ENCODE measurements at places on chromosomes 2 and 18.

DNA sequence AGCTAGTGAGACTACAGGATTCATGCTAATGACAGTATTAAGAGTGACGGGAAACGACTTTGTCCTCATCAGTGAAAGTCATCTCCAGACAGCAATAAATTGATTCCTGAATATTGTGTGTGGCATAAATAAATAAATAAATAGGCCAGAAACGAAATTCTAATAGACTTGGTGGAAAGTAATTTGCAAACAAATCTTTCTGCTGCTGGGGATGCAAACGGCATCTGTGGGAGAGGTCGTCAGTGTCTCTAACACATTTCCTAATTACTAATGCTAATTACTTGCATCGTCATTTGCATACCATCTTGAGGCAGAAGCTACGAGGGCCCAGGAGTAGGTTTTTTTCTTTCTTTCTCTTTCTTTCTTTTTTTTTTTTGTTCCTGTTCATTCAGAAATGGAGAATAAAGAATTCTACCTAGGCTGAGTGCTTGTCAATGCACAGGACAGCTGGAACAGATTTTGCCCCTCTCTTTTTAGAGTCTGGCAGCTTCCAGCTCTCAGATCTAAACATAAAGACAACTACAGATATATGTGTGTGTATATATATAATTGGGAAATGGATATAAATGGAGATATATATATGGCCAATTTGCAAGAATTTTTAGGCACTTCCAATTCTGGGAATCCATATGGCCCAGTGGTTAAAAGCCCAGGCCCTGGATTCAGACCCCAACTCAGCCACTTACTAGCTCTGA lies 75.1 kb downstream of the SPP2 start:
- DNase-seq = no peak

GRCh38 chr2:9288681-9289338 lies 82.2 kb downstream of the ASAP2 start:
- DNase-seq = no peak

DNA sequence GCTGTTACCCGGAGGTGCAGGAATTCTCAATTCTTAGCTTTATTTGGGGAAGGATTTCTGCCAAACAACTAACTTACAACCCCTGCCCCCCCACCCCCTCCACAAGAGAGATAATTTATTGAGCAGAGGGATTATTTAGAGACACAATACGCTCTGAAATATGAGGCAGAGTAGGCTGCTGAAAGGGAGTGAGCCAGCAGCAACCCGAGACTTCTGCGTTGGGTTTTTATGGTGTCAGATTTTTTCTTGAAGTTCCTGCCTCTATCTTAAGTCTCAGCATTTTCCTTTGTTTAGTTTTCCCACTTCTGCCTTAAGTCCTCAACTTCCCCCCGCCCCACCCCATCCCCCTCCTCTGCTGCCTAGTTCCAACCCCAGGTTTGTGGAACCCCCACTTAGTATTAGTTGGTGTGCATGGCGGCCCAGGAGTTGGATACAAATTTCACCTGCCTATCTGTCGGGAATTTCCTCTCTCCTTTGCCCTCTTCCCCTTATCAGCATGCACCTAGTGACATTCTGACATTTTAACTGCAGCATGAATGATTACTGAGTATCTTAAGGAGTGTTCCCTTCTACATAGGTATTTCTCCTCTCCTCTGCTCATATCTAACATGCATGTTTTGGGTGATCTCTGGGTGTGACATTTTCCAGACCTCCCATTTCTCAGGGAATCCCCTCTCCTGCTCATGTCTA lies 1635.9 kb upstream of the LRRTM1 start:
- no peak for DNase-seq

GRCh38 chr2:191374366-191374765 lies 129.2 kb downstream of the MYO1B start:
- no peak for DNase-seq

- no peak for DNase-seq
Observed at GRCh38 chr2:164023896-164024295, 288.1 kb upstream of the FIGN start.

GRCh38 chr2:143529118-143529720 lies 400.0 kb downstream of the ARHGAP15 start:
- DNase-seq = no peak

DNA sequence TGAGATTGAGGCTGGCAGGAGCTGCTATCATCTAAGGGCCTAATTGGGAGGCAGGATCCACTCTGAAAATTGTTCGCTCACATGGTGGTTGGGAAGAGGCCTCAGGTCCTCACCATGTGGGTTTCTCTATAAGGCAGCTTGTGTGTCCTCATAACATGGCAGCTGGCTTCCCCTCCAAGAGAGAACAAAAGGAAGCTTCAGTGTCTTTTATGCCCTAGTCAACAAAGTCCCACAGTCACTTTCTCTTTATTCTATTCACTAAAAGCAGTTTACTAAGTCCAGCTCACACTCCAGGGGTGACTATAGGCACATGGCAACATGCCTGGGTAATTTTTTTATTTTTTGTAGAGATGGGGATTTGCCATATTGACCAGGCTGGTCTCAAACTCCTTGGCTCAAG lies 5.8 kb upstream of the ITGAV start:
- DNase-seq = no peak

DNA sequence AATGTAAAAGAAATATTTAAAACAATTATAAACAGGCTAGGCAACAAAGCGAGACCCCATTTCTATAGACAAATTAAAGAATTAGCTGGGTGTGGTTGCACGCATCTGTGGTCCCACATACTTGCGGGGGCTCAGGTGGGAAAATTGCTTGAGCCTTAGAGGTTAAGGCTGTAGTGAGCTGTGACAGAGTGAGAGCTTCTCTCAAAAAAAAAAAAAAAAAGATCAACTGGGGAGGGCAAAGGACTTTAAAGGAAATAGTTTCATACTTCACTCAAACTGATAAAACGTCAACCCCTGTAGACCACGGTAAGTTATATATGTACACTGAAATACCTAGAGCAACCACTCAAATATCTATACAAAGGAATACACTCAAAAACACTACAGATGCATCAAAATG lies 37.5 kb downstream of the MGAT4A start:
- DNase-seq = no peak

DNA sequence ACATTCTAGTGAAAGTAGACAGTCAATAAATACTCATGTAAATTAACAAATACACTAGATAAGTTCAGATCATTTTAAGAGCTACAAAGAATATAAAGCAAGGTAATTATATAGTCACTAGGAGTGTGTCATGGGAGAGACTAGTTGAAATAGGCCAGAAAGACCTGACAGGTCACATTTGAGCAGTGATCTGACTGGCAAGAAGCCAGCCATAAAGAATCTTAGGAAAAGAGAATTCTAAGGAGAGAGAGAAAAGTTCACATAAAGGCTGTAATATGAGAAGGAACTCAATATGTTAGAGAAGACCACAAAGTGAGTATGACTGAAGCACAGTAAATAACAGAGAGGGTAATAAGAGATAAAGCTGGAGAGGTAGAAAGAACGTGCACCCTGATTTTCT lies 31.2 kb downstream of the VSNL1 start:
- no peak for DNase-seq

- DNase-seq = no peak
Observed at GRCh38 chr2:220241423-220241822, 614.0 kb downstream of the SLC4A3 start.

DNA sequence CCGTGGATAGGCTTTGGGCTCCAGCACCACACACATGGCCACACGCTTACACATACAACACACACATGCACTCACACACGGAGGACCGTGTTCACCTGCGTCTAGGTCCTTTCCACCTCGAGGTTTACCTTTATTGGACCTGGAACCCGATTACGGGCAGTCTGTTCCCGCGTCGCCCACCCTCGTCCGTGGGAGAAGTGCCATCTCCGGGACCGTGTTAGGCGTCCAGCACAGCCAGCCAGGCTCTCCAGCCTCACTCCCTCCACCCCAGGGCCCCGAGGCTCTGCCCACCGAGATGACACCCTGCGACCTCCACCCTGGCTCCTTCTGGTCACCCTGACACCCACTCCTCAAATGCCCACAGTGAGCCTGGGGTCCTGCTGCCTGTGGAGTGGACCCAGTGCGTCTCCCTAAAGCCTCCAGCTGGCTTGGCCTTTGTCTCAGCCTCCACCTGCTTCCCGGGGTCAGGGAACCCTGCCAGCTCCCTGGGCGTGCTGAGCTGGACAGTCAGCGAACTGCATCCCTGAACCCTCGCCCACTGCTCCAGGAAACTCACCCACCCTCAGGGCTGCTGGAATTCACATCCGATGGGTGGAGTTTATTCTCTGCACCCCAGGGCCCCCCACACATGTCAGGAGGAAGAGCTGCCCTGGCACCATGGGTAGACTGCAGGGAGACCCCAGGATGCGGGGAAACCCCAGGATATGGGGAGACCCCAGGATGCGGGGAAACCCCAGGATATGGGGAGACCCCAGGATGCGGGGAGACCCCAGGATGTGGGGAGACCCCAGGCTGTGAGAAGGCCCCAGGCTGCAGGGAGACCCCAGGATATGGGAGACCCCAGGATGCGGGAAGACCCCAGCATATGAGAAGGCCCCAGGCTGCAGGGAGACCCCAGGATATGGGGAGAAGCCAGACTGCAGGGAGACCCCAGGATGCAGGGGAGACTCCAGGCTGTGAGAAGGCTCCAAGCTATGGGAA lies 33.0 kb downstream of the ADI1 start:
- no peak for DNase-seq

DNA sequence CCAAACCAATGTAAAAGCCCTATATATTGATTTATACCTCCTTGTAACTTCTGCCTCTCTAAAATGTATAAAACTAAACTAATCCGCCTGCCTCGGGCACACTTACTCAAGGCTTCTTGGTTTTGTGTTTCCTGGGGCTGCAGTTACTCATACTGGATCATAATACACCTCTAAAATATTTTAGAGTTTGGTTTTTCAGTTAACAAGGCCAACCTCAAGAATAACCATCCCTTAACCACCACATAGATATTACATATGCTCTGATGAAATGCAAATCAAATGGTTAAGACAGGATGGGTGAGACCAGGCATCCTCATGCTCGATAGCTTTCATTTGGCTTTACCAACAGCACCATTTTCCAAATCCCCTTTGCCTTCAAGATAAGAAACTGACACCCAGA lies 46.4 kb downstream of the UXS1 start:
- no peak for DNase-seq

DNA sequence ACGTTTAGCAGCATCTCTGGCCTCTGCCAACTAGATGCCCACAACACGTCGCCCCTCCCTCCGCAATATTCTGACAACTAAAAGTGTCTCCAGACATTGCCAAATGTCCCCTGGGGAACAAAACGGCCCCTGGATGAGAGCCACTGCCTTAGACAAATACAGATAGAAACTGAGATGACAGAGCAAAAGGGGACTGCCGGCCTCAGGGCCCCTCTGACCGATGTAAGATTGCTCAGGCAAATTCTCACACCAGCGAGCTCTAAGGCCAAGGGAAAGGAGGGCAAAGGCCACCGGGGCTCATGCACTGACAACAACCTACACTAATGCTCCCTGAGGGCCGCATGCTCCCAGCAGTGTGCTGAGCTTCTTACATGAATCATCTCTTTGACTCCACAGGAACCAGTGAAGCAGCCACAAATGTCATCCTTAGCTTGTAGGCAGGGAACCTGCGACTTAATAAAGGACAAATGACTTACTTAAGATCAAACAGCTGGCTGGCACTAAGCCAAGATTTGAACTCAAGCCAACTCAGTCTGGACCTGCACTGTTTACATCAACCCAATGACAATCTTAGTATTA lies 228.5 kb downstream of the TTC32 start:
- DNase-seq = peak; percentile 3

DNA sequence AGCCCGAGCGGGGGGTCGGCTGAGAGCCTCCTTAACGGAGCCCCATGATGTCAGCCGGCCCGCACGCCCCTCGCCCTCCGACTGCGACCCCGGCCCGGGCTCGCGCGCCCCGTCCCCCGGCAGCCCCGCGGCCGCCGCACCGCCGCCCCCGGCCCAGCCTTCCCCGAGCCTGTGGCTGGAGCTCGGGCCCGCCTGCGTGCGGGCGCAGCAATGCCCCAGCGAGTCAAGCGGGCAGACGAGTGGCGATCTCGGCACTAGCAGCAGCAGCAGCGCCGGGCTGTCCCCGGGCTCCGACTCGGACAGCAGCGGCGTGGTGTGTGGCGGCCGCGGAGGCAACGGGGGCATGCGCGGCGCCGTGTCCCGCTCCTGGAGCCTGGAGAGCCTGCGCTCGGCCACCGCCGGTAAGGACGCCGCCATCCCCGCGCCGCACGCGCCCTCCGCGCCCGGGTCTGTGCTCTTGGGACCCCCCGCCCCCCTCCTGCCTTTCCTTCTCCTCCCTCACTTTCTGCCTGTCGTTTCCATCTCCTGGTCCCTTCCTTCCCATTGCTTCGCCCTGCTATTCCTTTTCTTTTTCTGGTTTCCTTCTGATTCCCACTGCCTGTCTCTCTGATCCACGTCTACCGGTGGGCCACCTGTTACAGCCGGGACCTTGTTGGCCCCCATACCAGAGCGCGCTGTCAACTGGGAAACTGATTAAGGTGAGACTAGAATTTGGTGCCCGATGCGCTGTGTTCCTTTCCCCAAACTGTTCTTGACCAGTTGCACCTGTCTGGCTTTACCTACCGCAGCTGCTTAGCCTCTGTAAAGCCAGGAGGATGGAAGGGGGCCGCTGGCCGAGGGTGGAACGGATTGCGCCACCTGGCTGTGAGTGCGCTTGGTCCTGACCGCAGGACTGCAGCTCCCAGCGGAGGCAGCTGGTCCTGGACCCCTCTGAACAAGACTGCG lies 127.4 kb downstream of the ARHGEF4 start:
- DNase-seq = no peak

DNA sequence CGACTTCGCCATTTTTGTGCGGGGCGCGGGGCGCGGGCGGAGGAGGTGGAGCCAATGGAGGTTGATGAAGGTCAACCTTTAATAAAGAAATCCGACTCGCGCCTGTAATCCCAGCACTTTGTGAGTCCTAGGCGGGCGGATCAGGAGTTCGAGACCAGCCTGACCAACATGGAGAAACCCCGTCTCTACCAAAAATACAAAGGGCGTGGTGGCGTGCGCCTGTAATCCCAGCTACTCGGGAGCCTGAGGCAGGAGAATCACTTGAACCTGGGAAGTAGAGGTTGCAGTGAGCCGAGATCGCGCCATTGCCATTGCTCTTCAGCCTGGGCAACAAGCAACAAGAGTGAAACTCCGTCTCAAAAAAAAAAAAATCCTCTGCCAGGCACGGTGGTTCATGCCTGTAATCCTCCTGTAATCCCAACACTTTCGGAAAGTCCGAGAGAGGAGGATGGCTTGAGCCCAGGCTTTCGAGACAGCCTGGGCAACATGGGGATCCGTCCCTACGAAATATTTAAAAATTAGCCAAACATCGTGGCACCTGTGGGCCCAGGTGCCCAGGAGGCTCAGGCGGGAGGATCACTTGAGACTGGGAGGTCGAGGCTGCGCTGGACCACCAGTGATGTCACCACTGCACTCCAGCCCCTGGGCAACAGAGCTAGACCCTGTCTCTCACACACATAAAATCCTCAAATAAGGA lies 493 bp upstream of the PREB start:
- no peak for DNase-seq

GRCh38 chr2:117523267-117523666 lies 291.2 kb upstream of the DDX18 start:
- DNase-seq = peak; percentile 5

DNA sequence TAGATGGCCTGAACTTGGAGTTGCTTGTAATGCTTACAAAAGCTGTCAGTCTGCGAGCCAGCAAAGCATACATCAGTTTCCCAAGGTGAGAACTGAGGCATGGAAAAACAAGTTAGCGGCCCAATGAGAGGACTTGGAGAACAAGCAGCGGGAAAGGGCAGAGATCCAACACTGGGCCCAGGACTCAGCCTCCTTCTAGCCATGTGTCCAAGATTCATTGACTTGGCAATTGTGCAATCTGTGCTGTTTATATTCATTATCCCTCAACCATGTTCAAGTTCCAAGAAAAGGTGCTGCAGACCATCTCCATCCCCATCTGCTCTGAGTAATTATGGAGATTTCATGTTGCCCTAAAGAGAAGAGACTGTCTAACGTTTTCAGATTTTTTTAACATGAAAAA lies 187.4 kb downstream of the ALK start:
- DNase-seq = no peak

Data from hematopoietic multipotent progenitor cell treated with erythropoietin and hydrocortisone succinate and interleukin-3 and kit ligand, for 8 days (in vitro differentiated cells).